ENCODE measurements at places on chromosomes 7 and 10.

DNA sequence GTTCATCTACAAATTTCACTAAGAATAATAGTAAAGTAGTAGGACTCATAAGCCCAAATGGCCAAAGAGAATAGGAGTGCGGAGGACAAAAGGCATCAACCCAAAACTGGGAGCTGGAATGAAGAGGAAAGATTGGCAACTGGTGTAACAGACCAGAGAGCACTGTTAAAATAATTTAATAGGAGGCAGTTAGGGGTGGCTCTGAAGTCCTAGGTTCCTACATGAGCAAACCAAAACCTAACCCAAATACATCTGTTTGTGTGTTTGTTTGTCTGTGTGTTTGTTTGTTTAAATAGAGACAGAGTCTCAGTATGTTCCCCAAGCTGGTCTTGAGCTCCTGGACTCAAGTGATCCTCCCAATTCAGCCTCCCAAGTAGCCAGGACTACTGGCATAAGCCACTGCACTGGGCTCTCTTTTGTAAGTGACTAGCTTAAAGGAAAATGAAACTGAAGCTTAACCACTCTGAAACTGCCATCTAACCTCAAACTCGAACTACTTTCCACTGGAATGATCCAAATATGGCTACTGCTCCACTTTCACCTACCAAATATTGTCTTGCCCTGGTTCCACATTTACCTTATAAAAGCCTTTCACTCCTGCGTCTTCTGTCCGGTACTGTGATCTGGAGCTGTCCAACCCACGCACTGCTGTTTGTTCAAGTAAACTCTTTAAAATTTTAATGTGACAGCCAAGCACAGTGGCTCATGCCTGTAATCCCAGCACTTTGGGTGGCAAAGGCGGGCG is 94.9 kb downstream of the AKR1D1 start:
- DNase-seq, result no peak

DNA sequence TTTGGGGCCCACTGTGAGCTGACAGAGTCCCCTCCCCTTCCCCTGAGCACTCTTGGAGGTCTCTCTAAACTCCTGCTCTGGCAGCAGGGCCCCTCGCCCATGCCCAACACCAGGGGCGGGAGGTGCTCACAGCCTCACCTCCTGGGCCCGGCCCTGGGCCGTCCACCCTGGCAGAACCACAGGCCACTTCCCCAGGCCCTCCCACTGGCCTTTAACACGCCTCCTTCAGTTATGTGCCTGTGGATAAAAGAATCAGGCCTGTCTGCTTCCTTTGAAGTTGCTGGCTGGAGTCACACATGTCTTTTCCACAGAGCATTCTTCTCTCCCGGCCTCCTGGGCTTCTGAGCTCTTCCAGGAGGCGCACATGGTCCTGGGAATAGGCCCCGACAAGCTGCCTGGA is 10.2 kb downstream of the MYL10 start:
- DNase-seq, result peak; percentile 26

GRCh38 chr7:12694817-12695216 is 7.4 kb downstream of the ARL4A start:
- no peak for DNase-seq

DNA sequence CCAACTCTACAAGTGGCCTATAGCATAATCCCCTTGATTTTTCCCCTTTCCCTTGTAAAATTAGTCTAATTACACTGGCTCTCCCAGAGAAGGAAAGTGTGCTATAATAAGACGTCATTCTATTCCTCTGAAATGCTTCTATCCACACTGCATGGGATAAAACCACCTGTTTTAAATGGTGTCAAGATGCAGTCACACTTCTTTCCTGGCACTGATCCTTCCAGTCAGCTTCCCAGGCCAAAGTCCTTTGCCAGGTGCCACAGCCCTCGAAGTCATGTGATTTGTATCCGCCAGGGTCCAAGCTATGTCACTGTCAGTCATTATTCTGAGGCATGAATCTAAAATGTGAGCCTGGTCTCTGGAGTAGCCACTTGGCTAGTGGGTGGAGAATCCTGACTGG is 169.0 kb upstream of the KIAA1217 start:
- DNase-seq, result no peak

DNA sequence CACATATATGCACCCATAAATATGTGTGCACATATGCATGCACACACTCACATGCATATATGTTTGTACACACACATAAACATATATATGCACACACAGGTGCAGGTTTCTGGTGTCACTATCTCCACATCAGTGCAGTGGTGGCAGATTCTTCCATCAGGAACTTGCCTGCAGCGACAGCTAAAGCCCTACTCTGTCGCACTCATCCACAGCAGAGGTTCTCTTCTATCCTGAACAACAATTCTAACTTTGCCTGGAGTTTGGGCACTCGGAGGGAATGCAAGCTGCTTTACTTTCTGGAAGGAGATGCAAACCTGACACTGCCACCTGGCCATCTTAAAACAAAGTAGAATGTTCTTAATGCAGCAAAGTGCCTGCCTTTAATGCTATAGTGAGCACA is 745.8 kb downstream of the GRID1 start:
- no peak for DNase-seq

DNA sequence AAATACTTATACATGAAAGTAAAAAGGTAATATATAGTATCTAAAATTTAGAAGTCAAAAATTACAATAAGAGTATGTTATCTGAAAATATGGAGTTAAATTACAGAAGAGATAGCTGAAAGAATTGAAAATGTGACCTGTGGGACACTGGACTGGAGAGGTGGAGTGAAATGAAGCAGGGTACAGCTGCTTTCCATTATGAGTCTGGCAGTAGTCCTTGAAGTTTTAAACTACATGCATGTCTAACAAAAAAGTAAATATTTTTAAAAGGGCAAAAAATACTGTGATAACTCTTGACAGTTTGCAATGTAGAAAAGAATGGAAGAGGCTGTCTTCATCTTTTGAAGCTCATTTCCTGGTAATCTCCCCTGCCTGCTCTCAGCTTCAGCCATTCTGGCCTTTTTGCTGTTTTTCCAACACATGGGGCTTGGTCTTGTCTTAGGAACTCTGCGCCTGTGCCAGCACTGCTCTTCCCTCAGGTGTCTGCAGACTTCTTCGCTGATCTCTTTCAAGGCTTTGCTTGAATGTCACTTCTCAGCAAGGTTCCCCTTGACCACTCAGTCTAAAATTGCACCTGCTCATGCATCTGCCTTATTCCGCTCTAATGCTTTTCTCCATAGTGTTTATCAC is 36.9 kb downstream of the PTPRZ1 start:
- DNase-seq, result no peak

DNA sequence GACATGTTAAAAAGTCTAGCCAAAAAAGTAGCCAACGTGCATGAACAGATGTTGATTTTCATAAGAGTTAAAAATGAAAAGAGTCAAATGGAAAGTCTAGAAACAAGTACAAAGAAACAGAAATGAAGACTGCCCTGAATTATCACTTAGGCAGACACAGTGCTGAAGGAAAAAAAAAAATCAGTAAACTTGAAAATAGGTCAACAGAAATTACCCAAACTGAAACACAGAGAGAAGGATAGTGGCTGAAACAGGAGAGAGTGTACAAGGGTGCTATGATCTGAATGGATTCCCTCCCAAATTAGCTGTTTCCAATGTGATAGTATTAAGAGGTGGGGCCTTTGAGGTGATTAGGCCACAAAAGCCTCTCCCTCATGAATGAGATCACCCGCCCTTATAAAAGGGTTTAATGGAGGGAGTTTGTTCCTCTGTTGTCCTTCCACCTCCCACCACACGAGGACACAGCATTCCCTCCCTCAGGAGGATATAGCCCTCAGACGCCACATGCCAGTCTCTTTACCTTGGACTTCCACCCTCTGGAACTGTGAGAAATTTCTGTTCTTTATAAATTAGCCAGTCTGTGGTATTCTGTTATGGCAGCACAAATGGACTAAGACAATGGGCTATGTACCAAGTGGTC is 249.7 kb downstream of the AHR start:
- DNase-seq, result no peak

GRCh38 chr10:121583857-121584256 is 14.4 kb downstream of the FGFR2 start:
- no peak for DNase-seq

All from fibroblast of villous mesenchyme (primary cell).